ENCODE measurements at places on chromosomes 5 and 9.

GRCh38 chr5:61363401-61364114 is 31.5 kb downstream of the ZSWIM6 start:
- no peak for DNase-seq

DNA sequence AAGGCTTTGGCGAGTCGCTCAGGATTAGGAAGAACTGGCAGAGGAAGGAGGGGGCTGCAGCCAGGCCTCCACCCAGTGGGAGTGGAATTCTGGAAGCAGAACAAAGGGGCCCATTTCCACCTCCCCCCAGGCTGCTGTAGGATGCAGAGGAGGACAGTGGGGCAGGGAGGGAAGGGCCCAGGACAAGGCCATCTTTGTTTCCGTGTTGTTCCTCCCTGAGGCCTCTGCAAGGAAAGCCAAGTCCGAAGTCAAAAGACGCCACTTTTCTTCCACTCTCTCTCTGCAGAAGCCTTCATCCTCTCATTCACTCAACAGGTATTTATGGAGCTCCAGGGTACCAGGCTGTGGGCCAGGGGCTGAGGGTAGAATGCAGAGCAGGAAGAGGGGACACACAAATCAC is 70.7 kb downstream of the ENTREP1 start:
- DNase-seq: no peak

DNA sequence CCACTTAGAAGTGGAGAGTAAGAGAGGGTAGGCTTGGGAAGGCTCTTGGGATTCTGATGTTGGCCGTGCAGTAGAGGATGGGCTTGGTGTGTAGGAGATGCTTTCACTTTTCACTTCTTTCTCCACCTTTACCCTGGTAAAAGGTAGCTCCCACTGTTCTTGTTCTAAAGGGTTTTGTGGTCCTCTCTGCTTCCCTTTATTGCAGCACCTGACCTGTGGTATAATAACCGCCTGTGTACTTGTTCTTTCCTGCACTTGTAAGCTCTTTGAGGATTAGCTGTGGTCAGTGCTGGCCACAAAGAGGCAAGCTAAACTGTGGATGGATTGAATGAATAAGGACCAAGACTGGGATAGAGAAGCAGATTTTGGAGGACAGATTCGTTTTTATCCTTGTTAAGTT is 25.2 kb downstream of the KDM4C start:
- DNase-seq: no peak

GRCh38 chr9:121529237-121529987 is 29.8 kb upstream of the GGTA1 start:
- no peak for DNase-seq

GRCh38 chr9:121886759-121887485 is 206.2 kb downstream of the TTLL11 start:
- DNase-seq: no peak

DNA sequence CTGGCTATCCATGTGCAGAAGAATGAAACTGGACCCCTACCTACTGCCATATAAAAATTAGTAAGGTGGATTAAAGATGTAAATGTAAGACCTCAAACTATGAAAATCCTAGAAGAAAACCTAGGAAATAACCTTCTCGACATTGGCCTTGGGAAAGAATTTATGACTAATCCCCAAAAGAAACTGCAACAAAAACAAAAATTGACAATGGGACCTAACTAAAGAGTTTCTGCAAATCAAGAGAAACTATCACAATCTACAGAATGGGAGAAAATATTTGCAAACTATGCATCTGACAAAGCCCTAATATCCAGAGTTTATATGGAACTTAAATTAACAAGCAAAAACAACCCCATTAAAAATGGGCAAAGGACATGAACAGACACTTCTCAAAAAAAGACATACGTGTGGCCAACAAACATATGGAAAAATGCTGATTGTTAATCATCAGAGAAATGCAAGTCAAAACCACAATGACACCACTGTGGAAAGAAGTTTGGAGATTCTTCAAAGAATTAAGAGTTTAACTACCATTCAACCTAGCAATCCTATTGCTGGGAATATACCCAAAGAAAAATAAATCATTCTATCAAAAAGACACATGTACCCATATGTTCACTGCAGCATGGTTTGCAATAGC is 98.5 kb downstream of the NR3C1 start:
- DNase-seq: no peak

DNA sequence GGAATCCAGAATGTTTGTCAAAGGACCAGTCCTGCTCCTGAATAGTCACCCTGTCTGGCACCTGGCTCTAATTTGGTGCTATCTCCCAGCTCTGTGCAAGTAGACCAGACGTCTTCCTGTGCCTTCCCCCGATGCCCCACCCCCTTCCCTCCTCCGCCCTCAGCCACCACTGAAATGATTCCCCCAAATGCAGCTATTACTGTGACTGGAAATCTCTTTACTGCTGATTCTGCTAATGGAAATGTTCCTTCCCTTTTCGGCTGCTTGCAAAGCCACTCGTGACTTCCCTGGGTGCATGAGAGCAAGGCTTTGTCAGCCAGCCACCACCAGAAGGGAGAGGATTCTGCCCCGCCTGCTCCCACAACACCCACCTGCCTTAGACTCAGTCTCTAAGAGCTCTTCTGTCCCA is 11.4 kb downstream of the ASTN2 start:
- DNase-seq: no peak

GRCh38 chr5:54619731-54620130 is 102.2 kb downstream of the SNX18 start:
- DNase-seq: no peak

DNA sequence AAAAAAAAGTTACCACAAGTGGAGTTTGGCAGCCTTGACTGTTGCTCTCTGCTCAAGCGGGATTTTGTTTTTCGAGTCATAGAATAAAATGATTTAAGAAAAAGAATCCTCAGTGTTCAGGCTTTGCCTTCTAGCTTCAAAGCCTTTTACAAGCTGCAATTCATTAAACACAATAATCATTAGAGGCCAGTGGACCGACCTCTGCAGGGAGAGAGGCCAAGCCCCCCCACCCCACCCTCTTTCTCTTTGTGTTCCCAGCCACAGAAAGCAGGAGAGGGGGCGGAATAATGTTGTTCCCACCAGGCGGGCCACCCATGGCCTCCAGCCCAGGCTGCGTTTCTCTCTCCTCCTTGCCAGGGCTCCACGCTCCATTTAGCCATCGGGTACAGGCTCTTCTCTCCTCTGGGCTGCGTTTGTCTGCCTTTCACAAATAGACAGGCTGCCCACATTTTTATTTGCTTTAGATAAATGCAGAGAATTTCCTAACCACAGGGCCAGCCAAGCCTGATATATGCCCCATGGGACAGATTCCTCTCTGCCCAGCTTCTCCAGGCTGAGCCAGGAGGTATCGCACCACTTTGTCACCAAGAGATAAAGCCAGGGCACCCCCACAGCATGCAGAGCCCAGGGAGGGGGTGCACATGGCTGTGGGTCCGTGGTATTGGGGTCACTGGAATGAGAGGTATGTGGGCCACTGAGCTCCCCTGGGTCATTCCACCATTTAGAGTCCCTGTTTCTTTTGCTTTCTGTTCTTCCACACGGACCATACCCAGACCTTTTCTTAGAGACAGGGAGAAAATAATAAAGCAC is 318.8 kb downstream of the PIK3R1 start:
- peak; percentile 28 for DNase-seq

DNA sequence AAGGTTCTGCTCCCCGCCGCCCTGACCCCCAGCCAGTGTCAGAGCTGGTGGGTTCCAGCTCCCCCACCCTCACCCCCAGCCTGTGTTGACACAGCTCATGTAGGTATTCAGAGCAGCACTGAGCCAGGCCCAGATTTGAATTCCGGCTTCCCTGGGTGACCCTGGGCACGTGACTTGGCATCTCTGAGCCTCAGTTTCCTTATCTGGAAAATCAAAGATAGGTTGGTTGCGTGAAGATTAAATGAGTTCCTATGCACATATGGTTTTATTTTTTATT is 42.0 kb downstream of the HMCN2 start:
- DNase-seq: no peak

Data from NCI-H1930 (cell line).